ENCODE measurements at places on chromosomes 4 and X.

GRCh38 chrX:22686138-22686541 is 313.6 kb upstream of the DDX53 start:
- no peak for DNase-seq

DNA sequence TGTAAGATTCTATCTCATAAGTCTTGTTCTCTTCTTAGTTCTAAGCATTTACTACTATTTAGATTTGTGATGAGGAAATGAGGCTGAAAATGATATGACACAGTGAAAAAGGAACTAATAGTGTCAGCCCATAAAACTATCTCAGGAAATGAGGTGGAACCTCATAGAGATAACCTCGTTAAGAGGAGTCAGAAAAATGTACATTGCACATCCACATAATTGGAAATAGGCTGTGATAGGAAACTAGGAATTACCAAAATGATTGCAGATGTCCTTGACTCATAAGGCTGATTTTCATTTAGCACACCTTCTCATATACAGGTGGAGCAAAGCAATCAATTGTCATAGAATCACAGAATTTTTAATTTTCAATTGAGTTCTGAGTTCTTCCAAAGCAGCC is 26.8 kb downstream of the ANXA10 start:
- DNase-seq: no peak

DNA sequence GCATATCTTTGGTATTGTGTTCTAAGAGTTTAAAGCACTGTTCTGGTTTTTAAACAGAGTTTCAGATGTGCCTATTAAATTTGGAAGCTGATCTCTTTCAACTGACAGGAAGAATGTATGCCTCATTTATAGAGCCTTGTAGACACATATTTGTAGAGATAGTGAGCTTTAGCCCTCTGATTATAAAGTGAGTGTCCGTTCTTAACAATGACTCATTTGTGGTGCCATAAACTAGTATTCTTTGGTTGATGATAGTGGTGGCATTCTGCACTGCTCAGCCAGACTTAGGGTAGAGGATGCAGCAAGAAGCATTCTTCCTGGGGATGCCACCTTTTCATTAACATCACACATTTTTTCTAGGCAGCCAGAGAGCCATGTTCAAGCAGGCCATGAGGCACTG is 121.7 kb downstream of the TLL1 start:
- no peak for DNase-seq

DNA sequence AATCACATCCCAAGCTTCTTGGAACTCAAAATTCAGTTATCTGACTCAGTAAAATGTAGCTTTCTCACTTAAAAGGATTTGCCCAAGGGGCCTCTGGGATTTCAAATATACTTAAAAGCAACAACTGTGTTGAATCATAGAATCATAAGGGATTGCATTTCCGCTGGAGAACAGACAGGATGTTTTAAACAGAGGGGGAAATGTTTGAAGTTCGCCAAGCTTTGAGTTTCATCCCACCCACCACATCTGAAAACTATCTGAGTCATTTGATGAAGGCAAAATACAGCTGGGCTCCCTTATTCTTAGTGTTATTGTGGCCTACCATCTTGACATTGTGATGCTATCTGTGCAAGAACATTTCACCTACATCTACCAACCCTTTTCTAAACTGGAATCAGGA is 73.5 kb downstream of the PPP1R2C start:
- no peak for DNase-seq

GRCh38 chrX:10486373-10486772 is 134.0 kb downstream of the MID1 start:
- DNase-seq: no peak
